ENCODE measurements at places on chromosomes 2 and 18.

- no peak for DNase-seq
Measured at GRCh38 chr2:199144036-199144435, 313.7 kb downstream of the SATB2 start.

- peak; percentile 36 for DNase-seq
Measured at GRCh38 chr18:32803568-32803967, 30.7 kb upstream of the KLHL14 start.

- DNase-seq, result peak; percentile 60
Measured at GRCh38 chr18:77131100-77131651, 1.4 kb downstream of the MBP start.

DNA sequence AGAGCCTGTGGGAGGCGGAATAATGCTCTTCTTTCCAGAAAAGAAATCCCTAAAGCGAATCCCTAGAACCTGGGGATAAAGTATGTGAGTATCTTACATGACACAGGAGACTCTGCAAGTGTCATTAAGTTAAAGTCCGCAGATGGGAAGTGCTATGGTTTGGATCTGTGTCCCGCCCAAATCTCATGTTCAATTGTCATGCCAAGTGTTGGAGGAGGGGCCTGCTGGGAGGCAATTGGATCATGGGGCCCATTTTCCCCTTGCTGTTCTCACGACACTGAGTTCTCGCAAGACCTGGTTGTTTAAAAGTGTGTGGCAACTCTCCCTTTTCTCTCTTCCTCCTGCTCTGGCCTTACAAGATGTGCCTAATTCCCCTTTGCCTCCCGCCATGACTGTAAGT, 207.8 kb downstream of the MYT1L start:
- no peak for DNase-seq

GRCh38 chr2:105853354-105854088, 108.8 kb downstream of the NCK2 start:
- no peak for DNase-seq

DNA sequence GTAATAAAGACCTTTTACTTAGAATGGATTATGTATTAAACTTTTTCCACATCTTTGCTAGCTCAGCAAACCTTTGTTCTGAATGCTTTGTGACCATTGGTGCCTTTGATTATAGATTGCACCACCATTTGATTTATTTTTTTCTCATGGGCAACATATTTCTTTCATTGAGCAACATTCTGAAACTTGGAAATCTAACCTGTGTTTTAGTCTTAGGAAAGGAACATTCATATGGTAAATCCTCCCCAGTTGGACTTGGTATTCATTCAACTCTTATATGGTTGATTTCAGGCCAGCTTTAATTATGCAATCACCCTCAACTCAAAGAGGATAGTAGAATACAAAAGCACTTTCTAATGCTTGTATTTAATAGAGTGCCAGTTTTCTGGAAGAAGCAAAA, 1077.9 kb upstream of the ZEB2 start:
- no peak for DNase-seq

GRCh38 chr18:44033144-44033701, 647.5 kb upstream of the SETBP1 start:
- no peak for DNase-seq

GRCh38 chr18:25813110-25813509, 277.3 kb downstream of the SS18 start:
- DNase-seq, result no peak

DNA sequence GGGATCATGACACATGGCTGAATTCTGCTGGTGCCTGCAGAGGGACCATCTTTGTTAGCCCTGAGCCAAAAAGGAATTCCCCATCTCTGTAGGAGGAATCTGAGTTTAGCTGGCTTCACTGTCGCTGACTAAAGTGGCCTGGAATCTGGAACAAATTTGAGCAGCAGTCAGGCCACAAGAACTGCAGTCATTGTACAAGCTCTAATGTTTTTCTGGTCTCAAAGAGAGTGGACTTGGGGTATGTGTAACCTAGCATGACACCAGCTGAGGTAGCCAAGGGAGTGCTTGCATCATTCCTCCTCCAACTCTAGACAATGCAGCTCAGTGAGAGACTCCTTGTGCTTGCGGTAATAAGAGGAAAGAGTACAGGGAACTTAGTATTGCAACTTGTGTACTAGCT, 539.1 kb upstream of the LRRTM4 start:
- DNase-seq, result no peak

DNA sequence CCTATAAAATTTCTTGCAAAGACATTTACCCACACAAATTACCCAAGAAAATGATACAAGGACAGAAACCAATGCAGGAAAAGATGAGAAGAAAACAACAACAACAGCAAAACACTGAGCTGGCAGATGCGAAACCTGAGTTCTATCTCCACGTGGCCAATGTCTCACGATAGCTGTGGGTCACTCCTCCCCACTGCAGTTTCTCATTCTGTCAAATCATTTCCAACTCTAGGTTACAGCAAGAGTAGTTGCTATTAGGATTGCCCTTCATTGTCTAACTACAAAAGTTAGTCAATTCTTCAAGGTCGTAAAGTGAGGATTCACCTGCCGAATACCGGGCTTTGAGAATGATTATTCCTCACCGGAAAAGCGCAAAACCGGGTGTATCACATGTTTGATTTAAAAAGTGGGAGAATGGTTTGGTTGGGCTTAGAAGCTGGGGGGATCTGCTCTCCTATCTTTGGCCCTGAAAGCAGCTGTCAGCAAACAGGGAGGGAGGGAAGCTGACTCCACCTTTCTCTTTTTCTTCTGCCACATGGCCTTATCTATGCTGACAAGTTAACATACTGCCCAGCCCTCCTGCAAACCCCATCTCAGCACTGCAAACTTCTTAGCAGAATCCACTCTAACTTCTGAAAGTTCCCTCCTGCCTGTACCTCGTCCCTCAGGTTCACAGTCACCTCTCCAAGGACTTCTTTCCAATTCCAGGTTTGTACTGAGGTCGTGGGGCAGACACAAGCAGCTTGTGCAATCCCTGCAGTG, 473.0 kb downstream of the SOX11 start:
- no peak for DNase-seq

GRCh38 chr2:200471928-200472645, 37.8 kb downstream of the KCTD18 start:
- no peak for DNase-seq

DNA sequence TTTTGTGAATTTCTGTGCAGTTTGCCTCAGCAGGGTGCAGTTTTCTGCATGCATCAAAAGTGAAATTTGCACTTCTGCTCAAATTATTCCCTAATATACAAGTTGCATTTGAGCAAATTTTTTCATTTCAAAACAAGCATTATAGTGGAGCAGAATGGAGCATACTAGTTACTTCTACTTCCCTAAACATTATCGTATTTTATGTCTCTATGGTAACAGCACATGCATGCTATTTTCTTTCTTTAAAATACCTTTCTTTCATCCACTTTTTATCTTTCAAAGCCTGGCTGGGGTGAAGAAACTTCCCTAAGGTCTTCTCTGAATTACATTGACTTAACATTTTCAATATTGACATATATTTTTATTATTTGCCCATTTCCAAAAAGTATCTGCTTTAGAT, 11.2 kb downstream of the RHBDD1 start:
- no peak for DNase-seq

- DNase-seq, result no peak
Measured at GRCh38 chr2:156673981-156674380, 237.8 kb downstream of the GPD2 start.

- DNase-seq, result no peak
Measured at GRCh38 chr2:158740127-158740526, 55.0 kb upstream of the DAPL1 start.

DNA sequence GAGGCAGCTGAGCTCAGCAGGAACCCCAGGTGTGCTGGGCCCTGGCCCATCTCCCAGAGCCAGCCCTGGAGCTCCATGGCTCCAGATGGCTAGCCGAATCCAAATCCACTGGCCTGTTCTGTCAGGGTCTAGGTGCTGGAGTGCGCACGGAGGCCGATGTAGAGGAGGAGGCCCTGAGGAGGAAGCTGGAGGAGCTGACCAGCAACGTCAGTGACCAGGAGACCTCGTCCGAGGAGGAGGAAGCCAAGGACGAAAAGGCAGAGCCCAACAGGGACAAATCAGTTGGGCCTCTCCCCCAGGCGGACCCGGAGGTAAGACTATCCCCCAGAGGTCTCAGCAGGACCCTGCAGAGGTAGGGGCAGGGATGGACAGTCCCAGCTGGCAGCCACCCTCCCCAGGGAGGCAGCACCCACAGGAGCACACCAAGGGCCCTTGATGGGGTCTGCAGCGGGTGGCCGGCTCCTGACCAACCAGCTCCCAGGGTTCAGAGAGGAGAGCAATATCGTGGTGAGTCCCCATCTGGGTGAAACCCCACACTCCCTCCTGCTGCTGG, 26.1 kb upstream of the PRLH start:
- DNase-seq, result no peak

DNA sequence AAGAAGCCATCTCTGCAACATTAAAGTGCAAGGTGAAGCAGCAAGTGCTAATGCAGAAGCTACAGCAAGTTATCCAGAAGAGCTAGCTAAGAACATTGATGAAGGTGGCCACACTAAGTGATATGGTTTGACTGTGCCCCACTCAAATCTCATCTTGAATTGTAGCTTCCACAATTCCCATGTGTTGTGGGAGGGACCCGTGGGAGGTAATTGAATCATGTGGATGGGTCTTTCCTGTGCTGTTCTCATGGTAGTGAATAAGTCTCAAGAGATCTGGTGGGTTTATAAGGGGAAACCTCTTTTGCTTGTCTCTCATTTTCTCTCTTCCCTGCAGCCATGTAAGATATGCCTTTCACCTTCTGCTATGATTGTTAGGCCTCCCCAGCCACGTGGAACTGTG, 11.4 kb downstream of the RDH14 start:
- DNase-seq, result no peak

DNA sequence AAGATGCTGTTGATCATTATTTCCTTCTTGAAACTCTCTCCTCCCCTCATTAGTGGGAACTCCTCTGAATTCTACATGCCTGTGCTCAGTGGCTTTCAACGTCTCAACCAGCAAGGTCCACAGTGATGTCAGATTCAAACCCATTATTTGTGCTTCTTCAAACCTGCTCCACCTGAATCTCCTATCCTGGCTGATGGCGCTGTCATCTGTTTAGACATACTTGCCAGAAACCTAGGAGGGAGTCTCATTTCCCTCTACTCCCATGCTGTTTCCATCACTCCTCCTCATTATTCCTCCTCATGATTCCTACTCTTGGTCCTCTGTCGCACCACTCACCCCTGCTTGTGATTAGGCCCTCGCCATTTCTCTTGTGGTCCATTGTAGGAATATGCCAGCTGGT, 2.9 kb upstream of the LPIN2 start:
- DNase-seq, result no peak

- no peak for DNase-seq
Measured at GRCh38 chr2:75982719-75983118, 272.0 kb upstream of the GCFC2 start.

GRCh38 chr18:45166836-45167551, 448.3 kb upstream of the SLC14A2 start:
- DNase-seq, result no peak

GRCh38 chr2:69600425-69600824, 43.1 kb downstream of the AAK1 start:
- no peak for DNase-seq

DNA sequence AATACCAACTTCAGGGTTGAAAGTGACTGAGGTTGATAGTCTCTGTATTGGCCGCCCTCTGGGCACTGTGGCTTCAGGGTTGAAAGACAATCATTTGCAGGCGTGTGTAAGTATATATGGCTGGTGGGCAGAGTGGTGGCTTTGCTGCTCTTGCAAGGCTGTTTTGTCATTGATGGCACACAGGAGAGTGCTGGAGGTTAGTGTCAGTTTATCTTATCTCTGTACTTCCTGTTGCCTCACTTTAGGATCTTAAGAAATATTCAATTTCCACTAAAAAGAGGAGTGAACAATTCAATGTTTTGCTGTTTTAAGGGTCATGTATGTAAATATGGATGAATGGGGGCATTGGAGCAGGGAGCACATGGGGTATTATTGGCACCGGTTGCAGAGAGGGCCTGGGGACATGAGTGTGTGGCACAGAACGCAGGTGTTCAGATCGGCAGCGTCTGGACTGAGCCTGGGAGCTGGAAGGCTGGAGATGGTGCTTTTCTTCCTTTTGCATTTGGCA, 51.5 kb downstream of the NCK2 start:
- DNase-seq, result no peak

DNA sequence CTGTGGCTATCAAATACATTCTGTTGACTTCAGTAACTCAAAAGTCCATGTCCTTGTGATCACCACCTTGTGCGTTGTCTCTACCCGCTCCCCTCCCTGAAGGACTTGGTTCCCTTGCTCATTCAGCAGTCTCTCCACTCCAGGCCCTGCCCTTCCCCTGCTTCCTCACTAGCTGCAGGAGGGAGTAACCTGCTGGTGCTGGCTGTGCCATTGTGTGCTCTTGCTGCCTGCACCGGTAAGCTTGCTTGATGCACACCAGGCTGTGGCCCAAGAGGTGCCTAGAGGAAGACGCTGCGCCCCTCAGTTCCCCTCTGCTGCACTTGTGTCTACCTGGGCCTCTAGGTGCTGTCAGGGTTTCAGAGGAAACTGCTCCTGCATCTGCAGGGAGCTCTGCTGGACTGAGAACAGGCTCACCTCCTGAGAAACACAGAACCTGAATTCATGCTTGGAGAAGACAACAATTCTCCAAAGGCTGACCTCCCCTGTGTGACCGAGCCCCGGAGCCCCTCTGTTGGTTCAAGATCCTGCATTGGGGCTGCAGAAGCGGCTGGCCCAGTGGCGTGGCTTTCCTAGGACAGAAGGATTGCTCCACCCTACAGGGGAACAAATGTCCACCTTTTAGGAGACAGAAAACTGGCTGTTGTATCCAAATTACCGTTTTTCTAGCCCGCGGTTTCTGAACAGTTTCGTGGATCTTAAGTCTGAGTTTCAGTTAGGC, 33.6 kb downstream of the PTPRM start:
- no peak for DNase-seq

- no peak for DNase-seq
Measured at GRCh38 chr2:176115883-176116813, at the start of gene HOXD10. Gene HOXD10, plus strand, starts transcription at chr2:176116778. Its CDS starts 56 bp downstream, at chr2:176116834.

DNA sequence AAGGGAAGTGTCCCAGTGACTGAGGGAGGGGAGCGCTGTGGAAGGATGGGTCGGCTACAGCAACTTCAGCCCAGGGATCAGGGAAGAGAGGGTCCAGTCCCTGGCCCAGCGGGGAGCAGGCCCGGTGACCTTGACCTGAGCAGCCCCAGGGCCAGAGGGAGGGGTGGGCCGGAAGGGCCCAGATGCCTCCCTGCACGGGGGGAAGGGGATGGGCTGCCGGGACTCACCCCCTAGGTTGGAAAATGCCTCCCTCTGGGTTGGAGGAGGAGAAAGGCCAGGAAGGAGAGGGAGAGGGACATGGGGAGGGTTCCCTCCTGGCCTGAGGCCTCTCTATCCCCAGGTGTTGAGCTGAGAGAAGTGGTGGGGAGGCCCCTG, 19.8 kb downstream of the GPC1 start:
- no peak for DNase-seq
